Nephron progenitor cell (in vitro differentiated cells): ENCODE measurements at places on chromosomes 1 and 21.
A peak's percentile ranks its signal among the peaks of the same experiment; 100 is the strongest.

DNA sequence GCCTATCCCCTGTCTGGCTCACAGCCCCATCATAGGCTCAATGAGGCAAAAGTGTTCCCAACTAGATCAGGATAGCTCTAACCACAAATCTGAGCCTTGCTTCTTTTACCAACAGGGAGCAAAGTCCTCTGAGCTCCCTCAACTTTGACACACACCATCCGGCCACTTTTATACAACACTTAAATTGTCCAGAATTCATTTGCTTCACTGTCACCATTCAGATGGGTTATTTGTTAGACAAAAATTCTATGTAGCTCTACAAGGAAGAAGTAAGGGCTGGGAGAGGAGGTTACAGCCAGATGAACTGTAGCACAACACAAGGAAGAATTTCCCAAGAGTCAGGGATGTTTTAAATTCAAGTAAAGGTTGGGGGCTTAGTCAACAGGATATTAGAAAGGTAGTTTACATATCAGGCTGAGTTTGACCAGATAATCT is 50.8 kb downstream of the TGFBR3 start:
- H3K4me3 ChIP-seq = no peak overlapping the region
- no peaks in the 10 kb centered on the region for H3K27me3 ChIP-seq
- no peaks in the 10 kb centered on the region for H3K36me3 ChIP-seq
- no peak overlapping the region for H3K27ac ChIP-seq

DNA sequence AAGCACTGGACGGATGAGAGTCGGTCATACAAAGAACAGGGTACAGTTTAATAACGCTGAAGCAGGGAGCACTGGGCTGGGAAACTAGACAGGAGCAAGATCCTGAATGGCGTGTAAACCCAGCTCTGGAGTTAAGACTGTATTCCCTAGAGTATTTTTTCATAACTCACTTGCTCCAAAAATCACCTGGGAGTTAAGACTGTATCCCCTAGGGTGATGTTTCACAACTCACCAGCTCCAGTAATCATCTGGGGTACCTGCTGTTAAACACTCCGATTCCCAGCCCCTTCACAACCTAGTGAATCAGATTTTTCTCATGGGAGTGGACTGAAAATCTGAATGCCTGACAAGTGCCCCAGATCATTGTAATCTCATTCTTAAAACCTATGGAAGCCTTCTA is 123.2 kb downstream of the MAB21L3 start:
- no peak for DNase-seq
- peaks cover 5% of the 10 kb centered on the region for H3K27me3 ChIP-seq
- H3K36me3 ChIP-seq = no peaks in the 10 kb centered on the region
- H3K27ac ChIP-seq = no peak overlapping the region
- no peak overlapping the region for H3K4me3 ChIP-seq

GRCh38 chr1:213947200-213947801 is 40.5 kb upstream of the PROX1 start:
- no peak for DNase-seq
- peaks cover 8% of the 10 kb centered on the region for H3K4me1 ChIP-seq
- H3K27ac ChIP-seq = no peak overlapping the region
- no peak overlapping the region for H3K4me3 ChIP-seq
- H3K27me3 ChIP-seq = peaks cover 5% of the 10 kb centered on the region

GRCh38 chr1:182086620-182087019 is 25.1 kb upstream of the ZNF648 start:
- no peak overlapping the region for H3K4me3 ChIP-seq
- H3K27ac ChIP-seq = peak overlapping the region; percentile 23
- H3K4me1 ChIP-seq = peaks cover 5% of the 10 kb centered on the region

- H3K4me3 ChIP-seq = no peak overlapping the region
- H3K36me3 ChIP-seq = peaks cover 6% of the 10 kb centered on the region
- H3K4me1 ChIP-seq = peaks cover 71% of the 10 kb centered on the region
- DNase-seq = no peak
- peak overlapping the region; percentile 41 for H3K27ac ChIP-seq
- peaks cover 12% of the 10 kb centered on the region for H3K27me3 ChIP-seq
These were observed 125.8 kb upstream of the HOOK1 start for GRCh38 chr1:59688976-59689375.

GRCh38 chr1:73635021-73635420 is 563.0 kb downstream of the LRRIQ3 start:
- no peaks in the 10 kb centered on the region for H3K36me3 ChIP-seq
- H3K27ac ChIP-seq = no peak overlapping the region
- H3K27me3 ChIP-seq = peaks cover 1% of the 10 kb centered on the region

- peaks cover 4% of the 10 kb centered on the region for H3K36me3 ChIP-seq
- H3K4me1 ChIP-seq = peaks cover 40% of the 10 kb centered on the region
- DNase-seq = no peak
- peaks cover 2% of the 10 kb centered on the region for H3K27me3 ChIP-seq
These were observed 3.4 kb downstream of the TRIM11 start for GRCh38 chr1:228403231-228403631.

DNA sequence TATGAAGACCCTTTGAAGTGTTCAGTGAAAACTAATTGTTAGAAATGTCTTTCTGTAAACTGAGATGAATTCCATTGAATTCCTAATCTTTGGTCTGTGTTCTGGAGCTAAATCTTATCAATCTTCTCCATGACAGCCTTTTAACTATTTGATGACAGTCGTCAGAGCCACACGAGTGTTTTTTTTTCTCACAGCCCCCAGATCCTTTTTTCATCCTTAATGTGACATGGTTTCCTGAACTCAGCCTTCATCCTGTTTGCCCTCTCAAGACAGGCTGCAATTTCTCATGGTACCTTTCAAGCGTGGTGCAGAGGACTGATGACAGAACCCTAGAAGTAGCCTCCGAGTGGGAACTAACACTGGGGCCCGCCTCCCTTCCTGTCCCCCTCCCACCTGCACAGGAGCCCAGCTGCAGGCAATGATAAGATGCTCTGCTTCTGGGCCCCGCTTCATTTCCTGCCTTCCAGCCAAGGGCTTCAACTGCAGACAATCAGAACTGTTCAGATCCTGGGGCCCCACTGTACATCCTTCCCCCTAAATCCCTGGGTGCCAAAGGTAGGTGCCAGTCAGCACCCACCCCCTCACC is 114.6 kb upstream of the VAV3 start:
- peaks cover 40% of the 10 kb centered on the region for H3K4me1 ChIP-seq
- no peak overlapping the region for H3K4me3 ChIP-seq
- no peak overlapping the region for H3K27ac ChIP-seq
- no peaks in the 10 kb centered on the region for H3K36me3 ChIP-seq

DNA sequence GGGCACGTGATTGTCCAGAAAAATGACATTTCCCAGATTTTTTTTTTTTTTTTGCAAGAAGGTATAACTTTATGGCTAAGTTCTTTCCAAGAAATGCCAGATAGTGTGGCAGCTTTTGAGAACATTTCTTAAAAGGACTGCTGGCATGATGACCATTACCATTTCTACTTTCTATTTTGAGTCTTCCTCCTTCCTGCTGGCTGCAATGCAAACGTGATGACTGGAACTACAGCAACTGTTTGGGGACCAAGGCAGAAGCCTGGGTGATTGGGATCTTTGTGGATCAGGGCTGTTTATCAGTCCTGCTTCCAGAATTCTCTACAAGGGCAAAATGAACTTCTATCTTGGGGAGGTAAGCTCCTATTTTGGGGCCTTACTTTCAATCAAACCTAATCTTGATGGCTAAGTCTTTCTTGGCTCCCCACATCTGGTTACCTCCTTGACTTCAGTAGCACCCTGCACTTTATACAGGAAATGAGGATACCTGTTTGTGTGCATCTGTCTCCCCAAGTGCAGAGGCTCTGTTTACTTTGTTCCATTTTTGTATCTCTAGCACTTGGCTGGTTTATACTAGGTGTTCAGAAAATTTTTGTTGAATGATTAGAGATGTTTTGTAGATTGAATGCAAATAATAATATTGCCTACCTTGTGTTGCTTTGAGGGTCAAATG is 3.7 kb upstream of the DDX20 start:
- DNase-seq = no peak
- no peak overlapping the region for H3K27ac ChIP-seq
- H3K4me1 ChIP-seq = peaks cover 65% of the 10 kb centered on the region
- H3K4me3 ChIP-seq = no peak overlapping the region

GRCh38 chr1:92879316-92879968 is 47.6 kb downstream of the RPL5 start:
- no peak overlapping the region for H3K4me3 ChIP-seq
- no peak overlapping the region for H3K27ac ChIP-seq
- H3K4me1 ChIP-seq = no peaks in the 10 kb centered on the region

DNA sequence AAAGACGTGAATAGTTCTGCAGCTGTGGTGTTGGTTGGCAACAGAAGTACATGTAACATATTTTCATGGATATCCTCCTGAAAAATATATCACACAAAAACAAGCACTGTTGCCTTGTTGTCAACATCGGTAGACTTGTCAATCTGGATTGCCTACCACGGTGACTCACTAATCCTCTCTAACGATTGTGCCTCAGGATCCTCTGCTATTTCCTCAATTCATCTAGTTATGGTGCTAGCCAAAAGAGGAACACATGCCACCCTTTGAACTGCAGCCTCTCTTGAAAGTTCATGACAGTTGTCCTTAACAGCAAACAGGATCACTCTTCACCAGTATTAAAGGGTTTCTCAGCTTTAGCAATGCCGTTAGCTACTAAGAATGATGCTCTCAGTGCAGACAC is 25.7 kb downstream of the RASAL2 start:
- no peak overlapping the region for H3K4me3 ChIP-seq
- no peaks in the 10 kb centered on the region for H3K27me3 ChIP-seq
- no peaks in the 10 kb centered on the region for H3K4me1 ChIP-seq

- H3K27ac ChIP-seq = no peak overlapping the region
- no peak for DNase-seq
- no peak overlapping the region for H3K4me3 ChIP-seq
- no peaks in the 10 kb centered on the region for H3K36me3 ChIP-seq
- H3K4me1 ChIP-seq = no peaks in the 10 kb centered on the region
These were observed 37.7 kb downstream of the SYCP1 start for GRCh38 chr1:114892194-114892918.

GRCh38 chr1:21469581-21469980 is 29.6 kb downstream of the NBPF3 start:
- no peaks in the 10 kb centered on the region for H3K4me1 ChIP-seq
- no peaks in the 10 kb centered on the region for H3K27me3 ChIP-seq
- H3K27ac ChIP-seq = no peak overlapping the region

DNA sequence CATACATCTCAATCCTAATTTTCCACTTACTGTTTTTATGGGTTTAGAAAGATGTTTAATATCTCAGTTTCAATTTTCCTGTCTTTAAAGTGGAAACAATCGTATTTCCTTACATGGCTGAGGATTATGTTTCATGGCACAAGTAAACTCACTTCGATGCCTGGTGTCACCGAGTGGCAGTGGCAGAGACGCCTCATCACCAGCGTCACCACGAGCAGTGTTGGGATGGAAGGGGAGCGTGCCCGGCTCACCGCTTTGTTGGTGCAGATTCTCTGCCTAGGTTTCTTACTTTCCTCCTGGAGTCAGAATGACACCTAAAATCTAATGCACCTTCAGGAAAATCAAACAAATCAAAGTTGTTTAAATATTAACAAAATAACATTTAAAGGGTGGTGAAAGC is 48.2 kb upstream of the DIP2A start:
- DNase-seq = no peak
- no peak overlapping the region for H3K27ac ChIP-seq
- H3K27me3 ChIP-seq = no peaks in the 10 kb centered on the region
- peaks cover 45% of the 10 kb centered on the region for H3K36me3 ChIP-seq
- H3K4me1 ChIP-seq = peaks cover 23% of the 10 kb centered on the region

- H3K36me3 ChIP-seq = no peaks in the 10 kb centered on the region
- H3K4me1 ChIP-seq = peaks cover 56% of the 10 kb centered on the region
- no peak overlapping the region for H3K27ac ChIP-seq
- H3K27me3 ChIP-seq = peaks cover 6% of the 10 kb centered on the region
- DNase-seq = no peak
- H3K4me3 ChIP-seq = no peak overlapping the region
These were observed 7.7 kb upstream of the AGTRAP start for GRCh38 chr1:11728126-11728806.

GRCh38 chr1:229031061-229031460 is 239.8 kb upstream of the RAB4A start:
- peak overlapping the region; percentile 39 for H3K4me3 ChIP-seq
- peak; percentile 42 for DNase-seq
- H3K36me3 ChIP-seq = no peaks in the 10 kb centered on the region
- H3K27ac ChIP-seq = peak overlapping the region; percentile 6
- H3K4me1 ChIP-seq = peaks cover 83% of the 10 kb centered on the region

DNA sequence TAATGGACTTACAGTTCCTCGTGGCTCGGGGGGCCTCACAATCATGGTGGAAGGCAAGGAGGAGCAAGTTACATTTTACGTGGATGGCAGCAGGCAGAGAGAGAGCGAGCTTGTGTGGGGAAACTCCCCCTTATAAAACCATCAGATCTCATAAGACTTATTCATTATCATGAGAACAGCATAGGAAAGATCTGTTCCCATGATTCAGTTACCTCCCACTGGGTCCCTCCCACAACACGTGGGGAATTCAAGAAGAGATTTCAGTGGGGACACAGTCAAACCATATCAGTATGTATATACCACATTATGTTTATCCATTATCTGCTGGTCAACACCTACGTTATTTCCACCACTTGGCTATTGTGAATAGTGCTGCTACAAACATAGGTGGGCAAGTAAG is 352.3 kb upstream of the B3GALT2 start:
- H3K4me3 ChIP-seq = no peak overlapping the region
- no peaks in the 10 kb centered on the region for H3K27me3 ChIP-seq
- no peak overlapping the region for H3K27ac ChIP-seq
- no peak for DNase-seq

DNA sequence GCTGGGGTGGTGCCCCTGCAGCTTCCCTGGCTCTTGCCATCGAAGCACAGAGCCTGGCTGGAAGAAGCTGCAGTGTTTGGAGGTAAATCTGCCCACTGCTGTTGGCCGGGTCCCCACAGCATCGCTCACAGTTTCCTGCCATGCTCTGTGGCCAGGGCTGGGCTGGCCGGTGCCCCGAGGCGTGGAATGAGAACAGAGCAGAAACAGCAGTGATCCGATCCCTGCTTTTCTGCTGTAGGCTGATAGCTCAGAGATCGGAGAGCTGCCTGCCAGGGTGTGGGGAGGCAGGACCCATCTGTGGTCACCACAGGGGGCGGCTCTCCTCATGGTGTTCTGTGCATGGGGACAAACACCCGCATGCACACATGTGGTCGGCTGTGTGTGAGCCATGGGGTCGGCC is 11.5 kb downstream of the SLC45A1 start:
- H3K36me3 ChIP-seq = no peaks in the 10 kb centered on the region
- peaks cover 13% of the 10 kb centered on the region for H3K4me1 ChIP-seq
- no peak overlapping the region for H3K4me3 ChIP-seq
- H3K27ac ChIP-seq = peak overlapping the region; percentile 39

DNA sequence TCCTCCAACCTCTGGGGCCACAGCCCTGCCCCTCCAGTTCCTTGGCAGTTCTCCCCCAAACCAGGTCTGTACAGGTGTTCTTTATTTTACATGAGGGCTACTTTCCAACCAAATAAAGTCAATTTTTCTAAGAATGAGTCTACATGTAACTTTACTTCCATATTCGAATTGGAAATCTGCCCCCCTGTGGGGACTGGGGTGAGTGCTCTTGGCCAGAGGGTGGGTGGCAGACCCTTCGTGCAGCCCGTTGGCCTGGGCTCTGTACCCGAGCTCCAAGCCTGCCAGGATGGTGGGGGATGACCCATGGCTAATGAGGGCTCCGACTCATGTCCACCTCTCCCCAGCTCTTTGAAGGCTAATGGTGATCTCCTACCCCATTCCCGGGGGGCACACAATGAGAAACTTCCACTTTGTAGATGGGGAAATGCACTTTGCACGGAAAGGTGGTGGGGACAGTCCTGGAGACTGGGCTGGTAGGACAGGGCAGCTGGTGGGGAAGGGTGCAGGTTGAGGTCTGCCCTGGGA is 589 bp upstream of the CATSPER4 start:
- peaks cover 7% of the 10 kb centered on the region for H3K27me3 ChIP-seq
- no peak for DNase-seq
- no peaks in the 10 kb centered on the region for H3K36me3 ChIP-seq
- peaks cover 29% of the 10 kb centered on the region for H3K4me1 ChIP-seq
- H3K27ac ChIP-seq = peak overlapping the region; percentile 75
